ENCODE measurements at places on chromosomes 2 and 18. TPM values are rescaled to one million over a fixed set of nuclear protein-coding genes. Genes with fewer than 3 reads are reported as not detected.

Gene CRYGC
- not detected for polyA plus RNA-seq

DNA sequence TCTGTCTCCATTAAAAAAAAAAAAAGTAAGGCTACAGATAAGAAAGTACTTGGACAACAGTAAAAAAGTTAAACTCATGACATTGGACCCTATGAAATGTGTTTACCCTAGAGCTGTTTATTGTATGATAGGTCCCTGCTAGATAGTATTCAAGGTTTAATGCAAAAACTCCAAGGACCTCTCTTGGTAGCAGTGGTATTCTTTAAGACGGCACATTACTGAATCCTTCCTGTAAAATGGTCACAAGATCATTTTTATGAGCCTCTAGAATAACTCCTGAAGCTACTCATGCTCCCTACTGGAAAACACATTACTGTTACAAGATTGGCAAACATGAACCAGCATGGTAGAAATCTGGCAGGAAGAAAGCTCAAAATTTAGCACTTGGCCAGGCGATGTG lies 38.8 kb downstream of the GALM start:
- DNase-seq, result no peak

- DNase-seq, result no peak
Observed at GRCh38 chr2:72998724-72999123, 72.8 kb downstream of the SFXN5 start.

GRCh38 chr2:215423234-215423633 lies 12.6 kb downstream of the FN1 start:
- no peak for DNase-seq

DNA sequence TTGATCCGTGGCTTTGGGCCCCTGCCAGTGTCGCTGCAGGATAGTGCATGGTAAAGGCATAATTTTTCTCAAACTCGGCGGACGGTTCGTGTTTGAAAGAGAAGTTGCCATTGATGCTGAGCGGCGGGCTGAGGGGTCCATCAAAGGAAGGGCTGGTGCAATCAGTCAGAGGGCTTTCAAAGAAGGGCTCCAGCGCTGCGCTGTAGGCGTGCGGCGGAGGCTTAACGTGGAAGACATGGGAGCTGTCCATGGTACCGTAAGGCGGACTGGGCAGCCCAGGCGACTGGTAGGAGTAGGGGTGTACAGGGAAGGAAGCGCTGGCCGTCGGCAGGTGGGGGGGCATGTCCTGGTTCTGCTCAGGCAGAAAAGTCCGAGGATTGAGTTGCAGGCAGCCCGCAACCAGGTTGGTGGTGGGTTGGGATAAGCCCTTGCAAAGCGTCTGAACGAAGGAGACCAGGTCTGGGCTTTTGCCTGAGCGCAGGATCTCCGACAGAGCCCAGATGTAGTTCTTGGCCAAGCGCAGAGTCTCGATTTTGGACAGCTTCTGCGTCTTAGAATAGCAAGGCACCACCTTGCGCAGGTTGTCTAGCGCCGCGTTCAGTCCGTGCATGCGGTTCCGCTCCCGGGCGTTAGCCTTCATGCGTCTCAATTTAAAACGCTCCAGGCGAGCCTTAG lies 2.3 kb downstream of the NEUROD1 start:
- DNase-seq, result peak; percentile 78

- no peak for DNase-seq
Observed at GRCh38 chr18:61855449-61856378, 37.1 kb downstream of the RNF152 start.

- DNase-seq, result no peak
Observed at GRCh38 chr2:240146141-240146561, 5.7 kb upstream of the OTOS start.

- DNase-seq, result no peak
Observed at GRCh38 chr2:181754105-181754504, 73.8 kb upstream of the NEUROD1 start.

GRCh38 chr2:1231466-1232063 lies 181.7 kb upstream of the TPO start:
- no peak for DNase-seq

DNA sequence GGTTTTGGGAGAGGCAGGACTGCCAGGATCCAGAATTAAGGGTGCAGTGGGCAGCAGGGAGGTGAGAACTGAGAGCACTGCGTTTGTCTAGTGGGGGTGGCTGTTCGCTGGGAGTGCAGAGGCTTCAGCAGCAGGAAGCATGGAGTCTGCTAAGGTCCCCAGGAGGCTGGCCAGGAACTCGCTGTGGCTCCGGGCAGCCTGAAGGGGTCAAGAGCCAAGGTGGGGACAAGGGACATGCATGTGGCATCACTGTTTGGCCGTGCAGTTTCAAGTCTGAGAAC lies 43.2 kb upstream of the SEMA4C start:
- DNase-seq, result no peak

Measured in right renal cortex interstitium (tissue), 3 donors.